Kidney epithelial cell (primary cell): ENCODE measurements at places on chromosomes 5 and 9. TPM values are rescaled to one million over a fixed set of nuclear protein-coding genes. Genes with fewer than 3 reads are reported as not detected.

HRH2 gene
- total RNA-seq: 1.1 and 2.7 TPM in 2 replicates

LHX2 gene
- total RNA-seq: not detected in 2 replicates

TRIM14 gene
- total RNA-seq: 8.7 and 9.4 TPM in 2 replicates

FAM169A gene
- 16.3 and 18.8 TPM in 2 replicates for total RNA-seq

SLC36A3 gene
- not detected in 2 replicates for total RNA-seq

ABLIM3 gene
- total RNA-seq: 32.1 and 35.2 TPM in 2 replicates

RAB14 gene
- total RNA-seq: 38.1 and 42.4 TPM in 2 replicates

MYORG gene
- 3.8 and 4.9 TPM in 2 replicates for total RNA-seq

PCDHGB7 gene
- total RNA-seq: 14.0 and 14.1 TPM in 2 replicates
